ENCODE measurements at places on chromosomes 4 and X.
A peak's percentile ranks its signal among the peaks of the same experiment; 100 is the strongest.

DNA sequence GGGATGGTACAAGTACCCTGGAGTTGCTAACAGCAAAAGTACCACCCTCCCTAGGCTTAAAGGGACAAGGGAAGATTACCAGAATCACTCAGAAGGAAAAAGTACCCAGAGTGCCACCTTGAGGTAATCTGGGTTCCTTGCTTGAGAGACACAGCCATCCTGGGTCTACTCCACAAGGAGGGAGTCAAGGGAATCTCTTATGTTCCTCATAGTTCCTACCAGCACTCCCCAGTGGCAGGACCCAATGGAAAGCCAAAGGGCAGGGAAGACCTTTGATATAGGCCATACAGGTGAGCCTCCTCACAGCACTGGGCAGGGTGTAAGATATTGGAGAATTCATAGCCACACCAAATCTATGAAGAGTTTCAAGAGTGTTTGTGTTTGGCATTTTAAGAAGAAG lies 5.7 kb downstream of the IL2 start:
- no peak for DNase-seq

DNA sequence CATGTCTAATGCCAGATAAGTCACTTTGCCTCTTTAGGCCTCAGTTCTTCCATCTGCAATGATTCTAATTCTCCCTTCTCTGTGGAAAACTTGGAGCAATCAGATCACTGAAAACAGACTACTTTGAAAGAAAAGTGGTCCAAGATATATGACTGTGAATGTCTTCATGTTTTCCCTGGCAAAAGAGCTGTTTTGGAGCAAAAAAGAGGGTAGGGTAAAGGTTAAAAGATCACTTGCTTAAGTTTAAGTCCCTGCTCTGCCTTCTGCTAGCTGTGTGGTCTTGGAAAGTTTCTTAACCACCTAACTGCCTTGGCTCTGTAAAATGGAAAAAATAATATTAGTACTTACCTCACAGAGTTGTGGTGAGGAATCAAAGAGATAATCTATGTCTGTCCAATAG lies 140.3 kb upstream of the PAK3 start:
- DNase-seq: no peak

DNA sequence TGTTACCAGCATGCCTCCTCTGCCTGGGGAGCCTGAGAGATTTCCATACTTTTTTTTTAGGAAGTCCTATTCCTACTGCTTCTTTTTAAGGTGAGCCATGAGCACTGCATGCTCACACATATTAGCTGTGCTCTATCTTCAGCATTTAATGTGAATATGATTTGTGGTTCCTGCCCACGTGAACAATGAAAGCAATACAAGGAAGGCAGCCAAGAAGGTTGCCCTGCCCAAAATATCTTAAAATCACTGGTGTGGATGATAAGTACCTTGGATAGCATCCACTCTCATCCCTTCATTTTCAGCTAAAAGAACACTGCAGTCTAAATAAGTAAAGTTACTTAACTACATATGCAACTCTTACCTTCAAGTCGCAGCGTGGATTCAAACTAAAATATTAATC lies 607.5 kb downstream of the PACRGL start:
- DNase-seq: no peak

DNA sequence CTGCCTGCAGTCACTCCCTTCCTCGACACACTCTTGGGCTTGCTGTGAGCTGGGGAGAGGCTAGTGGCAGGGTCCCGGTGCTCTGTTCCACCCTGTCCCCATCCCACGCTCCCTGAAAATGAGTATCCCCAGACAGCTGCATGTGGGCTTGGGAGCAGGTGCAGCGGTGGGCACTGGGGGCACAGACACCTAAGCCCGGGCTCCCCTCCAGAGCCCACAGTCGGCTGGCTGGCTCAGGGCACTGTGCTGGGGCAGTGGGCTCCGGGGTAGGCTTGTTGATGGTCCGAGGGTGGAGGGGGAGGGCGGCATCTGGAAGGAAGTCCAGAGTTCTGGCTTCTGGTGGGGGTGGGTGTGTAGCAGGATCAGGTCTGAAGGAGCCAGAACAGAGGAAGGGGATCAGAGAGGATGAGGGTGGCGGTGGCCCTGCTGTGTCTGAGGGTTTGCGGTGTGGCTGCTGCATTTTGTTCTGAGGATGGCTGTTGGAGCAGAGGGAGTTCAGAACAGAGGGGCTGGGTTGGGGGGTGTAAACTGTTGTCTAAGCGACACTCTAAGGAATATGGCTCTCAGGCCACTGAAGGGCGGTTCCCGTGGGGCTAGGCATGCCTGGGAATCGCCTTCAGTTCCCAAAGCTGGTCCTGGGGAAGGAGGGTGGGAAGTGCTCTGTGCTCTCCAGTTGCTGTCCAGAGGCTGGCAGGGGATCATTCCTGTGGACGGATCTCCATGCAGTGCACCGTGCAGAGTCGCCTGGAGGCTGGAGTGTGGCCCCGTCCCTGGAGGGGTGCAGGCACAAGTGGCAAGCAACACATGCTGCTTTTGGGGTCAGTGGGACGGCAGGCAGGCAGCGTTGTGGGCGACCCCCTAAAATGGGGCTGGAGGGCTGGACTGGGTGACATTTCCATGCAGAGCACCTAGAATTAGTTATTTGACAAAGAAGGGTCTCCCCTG lies 114.0 kb downstream of the SORCS2 start:
- DNase-seq: no peak

DNA sequence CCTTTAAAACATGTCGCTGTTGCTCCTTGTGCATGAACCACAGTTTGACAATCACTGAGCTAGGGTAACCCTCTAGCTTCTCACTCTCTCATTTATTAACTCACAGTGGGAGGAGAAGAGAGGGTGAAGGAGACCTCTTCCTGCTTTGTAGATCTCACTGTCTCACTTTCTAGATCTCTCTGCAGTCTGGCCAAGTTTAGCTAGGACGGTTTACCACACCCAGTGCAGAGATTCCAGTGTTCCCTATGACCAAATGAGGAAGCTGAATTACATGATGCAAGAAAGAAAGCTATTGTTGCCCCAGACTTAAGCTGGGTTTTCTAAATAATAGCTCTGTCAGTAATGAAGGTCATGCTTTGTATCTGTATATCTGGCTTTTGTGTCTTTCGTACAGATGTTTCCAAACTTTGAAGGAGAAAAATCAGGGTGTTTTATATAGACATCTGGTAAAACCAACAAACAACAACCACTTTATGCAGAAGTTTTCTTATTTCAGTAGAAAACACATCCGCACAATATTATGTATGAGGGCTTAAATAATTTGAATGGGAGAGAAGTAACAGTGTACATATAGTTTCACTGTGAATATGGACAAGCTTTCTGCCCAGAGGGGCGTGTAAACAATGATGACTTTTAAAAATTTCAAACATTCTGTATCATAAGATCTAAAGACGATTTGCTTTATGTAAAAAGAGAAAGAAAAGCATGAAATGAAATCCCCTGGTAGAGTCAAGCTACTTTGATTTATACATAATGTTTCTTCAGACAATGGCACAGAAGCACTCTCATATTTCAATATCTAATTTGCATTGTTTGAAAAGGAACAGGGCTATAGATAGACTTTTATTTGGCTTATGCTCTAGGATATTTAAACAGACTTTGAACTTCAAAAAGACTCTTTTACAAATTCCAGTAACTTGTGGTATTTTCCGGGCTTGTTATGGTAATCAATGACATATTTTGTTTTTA lies 582.3 kb downstream of the FSTL5 start:
- DNase-seq: peak; percentile 16

GRCh38 chr4:70842761-70843435 lies 3.2 kb upstream of the GRSF1 start:
- no peak for DNase-seq

- DNase-seq: no peak
Observed at GRCh38 chrX:15790769-15791290, 546 bp downstream of the ZRSR2 start.

GRCh38 chr4:9894644-9895332 lies 113.4 kb downstream of the DRD5 start:
- no peak for DNase-seq

DNA sequence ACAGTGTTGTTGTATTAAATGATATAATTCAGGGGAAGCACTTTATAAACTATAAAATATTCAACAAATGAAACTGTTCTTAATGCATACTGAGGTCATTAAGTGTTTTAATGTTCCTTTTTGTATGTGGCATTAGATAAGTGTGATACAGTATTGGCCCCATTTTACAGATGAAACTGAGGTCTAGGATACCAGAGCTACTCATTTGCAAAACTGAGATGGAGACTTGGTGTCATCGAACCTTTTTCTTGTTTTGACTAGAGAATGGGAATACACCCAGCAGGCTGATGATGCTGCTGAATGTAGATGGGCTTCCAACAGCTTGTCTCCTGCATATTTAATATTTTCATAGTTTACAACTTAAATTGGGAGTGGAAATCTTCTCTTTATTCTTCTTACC lies 34.6 kb downstream of the TAF1 start:
- no peak for DNase-seq

DNA sequence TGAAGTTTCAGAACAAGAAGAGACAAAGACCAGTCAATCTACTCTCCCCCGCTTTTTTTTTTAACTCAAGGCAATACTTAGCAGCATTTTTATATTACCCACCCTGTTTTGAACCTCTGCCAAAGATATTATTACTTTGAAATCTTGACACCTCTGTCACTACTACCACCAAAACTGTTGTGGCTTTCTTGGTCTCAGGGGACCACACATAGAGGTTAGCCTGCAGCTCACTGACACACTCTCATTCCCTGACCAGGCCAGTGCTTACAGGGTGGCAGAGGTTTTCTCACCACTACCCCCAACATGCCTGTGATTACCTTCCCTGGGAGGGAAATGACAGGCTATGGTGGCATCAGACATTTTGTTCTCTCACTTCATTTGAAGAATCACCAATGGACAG lies 137.4 kb upstream of the STIM2 start:
- no peak for DNase-seq

DNA sequence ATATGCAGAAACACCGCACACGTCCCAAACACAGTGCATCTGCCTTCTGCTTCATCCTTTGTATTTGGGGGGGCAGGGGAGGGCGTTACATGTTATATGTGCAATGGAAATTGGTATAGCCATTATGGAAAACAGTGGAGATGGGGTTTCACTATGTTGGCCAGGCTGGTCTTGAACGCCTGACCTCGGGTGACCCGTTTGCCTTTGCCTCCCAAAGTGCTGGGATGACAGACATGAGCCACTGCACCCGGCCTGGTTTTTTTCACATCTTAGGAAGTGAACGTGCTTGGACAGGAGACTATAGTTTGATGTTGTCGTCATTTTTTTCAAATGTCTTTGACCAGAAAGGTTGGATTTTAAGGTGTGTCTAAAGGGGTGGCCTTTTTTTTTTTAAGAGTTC lies 88.6 kb downstream of the DHRSX start:
- no peak for DNase-seq

DNA sequence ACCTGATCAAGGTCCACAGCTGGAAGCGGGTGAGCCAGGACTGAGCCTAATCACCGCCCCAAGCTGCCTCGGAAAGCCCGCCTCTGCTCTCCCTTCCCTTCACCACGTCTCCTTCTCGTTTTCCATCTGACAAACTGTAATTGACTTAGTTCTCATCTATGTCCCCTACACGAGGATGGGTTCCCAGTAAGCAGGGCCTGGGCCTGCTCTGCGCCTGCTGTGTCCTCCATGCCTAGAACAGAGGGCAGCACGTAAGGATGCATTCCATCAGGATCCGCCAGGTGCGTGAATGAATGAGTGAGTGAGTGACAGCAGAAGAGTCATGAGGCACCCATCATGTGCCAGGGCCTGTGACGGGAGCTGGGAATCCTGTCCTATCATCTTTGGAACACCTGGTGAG lies 86.7 kb downstream of the JAKMIP1 start:
- DNase-seq: no peak

DNA sequence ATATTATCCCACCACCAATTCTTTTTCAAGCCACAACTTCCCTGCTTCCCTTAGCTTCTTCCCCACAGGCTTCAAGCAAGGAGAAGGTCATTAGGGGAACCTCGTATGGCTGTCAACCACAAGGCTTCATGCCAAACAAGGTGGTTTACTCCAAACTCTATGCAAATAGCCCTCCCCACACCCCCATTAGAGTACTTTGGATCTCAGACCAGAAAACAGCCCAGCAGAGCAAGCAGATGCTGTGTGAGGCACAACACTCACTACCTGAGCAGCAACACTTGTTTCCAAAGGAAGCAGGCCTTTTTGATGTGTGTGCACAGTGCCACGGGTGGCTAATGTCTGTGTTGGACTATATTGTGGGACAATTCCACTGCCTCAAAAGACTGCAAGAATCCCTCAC lies 189.0 kb downstream of the AR start:
- no peak for DNase-seq

- DNase-seq: peak; percentile 57
Observed at GRCh38 chrX:116232833-116233232, 62.3 kb downstream of the AGTR2 start.

DNA sequence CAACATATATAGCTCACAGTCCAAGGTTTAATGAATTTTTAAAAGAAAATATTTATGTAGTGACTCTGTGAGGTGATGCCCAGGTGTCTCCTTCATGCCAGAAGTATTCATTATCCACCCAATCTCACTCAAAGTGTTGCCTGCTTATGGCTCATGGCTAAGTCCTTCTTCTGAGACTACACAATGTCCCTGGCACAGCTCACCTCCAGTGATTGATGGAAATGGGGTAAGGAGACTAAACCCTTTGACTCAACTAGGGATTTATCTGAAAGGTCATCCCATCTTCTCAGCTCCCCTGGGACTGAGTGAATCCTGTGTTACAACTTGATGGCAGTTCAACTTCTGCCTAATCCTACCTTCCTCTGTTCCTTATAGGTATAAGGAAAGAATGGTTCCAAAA lies 74.2 kb downstream of the FAM13A start:
- DNase-seq: no peak

DNA sequence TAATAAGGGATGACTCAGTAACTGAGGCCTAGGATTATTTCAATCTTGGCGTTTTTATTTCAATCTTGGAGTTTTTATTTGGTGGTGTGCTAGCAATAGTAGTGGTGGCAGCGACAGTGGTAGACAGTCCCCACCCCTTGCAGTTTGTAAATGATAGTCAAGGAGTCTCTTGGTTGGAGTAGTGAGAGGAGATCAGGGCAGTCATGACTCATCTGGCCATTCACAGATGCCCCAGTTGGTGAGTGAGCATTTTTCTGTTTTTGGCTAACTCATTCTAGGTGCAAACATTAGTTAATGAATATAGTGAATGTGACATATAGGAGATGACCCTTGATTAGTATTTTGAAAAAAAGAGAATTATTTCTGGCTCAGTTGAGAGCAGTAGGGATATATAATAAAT lies 93.5 kb upstream of the ADAD1 start:
- no peak for DNase-seq

- no peak for DNase-seq
Observed at GRCh38 chr4:98253499-98253898, 7.7 kb upstream of the RAP1GDS1 start.

DNA sequence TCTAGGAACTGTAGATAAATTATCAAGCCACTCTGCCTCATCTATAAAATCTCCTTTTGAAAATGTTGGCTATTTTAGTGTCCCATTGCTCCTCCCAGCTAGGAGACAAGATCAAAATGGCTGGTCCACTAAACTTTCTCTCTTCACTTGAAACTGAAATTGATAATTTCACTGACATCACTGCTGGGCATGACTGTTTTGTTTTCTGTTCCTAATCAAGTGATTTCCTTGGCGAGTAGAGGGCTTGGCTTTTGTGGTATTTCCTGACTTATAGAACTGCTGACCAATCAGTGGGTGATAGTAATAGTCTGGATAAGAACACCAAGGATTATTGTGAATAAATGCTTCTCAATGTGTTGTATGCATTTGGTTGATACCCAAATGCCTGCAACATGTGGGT lies 2152.9 kb downstream of the ARAP2 start:
- no peak for DNase-seq

Measured in skeletal muscle cell (primary cell).